ENCODE measurements at places on chromosomes 12 and 14.

GRCh38 chr12:56299308-56299852, 750 bp downstream of the CS start:
- no peak for DNase-seq

GRCh38 chr12:116314477-116314876, 37.0 kb upstream of the MED13L start:
- peak; percentile 46 for DNase-seq

GRCh38 chr14:63855281-63855680, 2.5 kb downstream of the SYNE2 start:
- no peak for DNase-seq

DNA sequence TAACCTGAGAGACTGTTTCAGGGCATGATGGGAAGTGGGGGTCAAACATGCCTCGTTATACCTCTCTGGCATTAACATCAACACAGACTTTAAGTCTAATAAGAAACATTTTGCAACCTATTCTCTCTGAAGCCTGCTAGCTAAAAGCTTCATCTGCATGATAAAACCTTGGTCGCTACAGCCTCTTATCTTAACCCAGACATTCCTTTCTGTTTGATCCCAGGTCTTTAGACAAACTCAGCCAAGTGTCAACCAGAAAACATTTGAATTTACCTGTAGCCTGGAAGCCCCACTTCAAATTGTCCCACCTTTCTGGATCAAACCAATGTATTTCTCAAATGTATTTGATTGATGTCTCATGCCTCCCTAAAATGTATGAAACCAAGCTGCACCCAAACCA, 9.1 kb downstream of the PPP2R3C start:
- no peak for DNase-seq

DNA sequence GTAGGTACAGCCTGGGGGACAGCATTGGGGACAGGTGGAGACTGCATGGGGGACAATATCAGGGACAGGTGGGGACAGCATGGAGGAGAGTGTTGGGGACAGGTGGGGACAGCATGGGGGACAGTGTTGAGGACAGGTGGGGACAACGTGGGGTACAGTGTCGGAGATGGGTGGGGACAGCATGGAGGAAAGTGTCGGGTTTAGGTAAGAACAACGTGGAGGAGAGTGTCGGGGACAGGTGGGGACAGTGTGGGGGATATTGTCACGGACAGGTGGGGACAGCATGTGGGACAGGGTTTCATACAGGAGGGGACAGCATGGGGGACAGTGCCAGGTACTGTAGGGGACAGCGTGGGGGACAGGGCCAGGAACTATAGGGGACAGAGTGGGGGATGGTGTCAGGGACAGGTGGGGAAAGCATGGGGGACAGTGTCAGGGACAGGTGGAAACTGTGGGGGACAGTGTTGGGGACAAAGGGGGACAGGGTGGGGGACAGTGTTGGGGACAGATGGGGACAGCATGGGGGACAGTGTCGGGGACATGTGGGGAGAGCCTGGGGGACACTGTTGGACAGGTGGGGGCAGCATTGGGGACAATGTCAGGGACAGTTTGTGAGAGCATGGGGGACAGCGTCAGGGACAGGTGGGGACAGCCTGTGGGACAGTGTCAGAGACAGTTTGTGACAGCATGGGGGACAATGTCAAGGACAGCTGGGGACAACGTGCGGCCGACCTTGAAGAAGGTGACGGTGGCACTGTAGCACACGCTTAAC, 213.1 kb downstream of the TMEM121 start:
- no peak for DNase-seq
